HAP-1 (cell line): ENCODE measurements at places on chromosomes 6 and 20.

- DNase-seq, result no peak
Observed at GRCh38 chr20:62733891-62734290, 25.3 kb downstream of the NTSR1 start.

GRCh38 chr6:134289204-134289575 is 28.7 kb downstream of the SGK1 start:
- DNase-seq, result no peak

GRCh38 chr6:55405474-55406235 is 78.4 kb downstream of the GFRAL start:
- no peak for DNase-seq

GRCh38 chr6:15266423-15266996 is 20.6 kb downstream of the JARID2 start:
- DNase-seq, result no peak

GRCh38 chr6:34374069-34374468 is 18.4 kb downstream of the NUDT3 start:
- DNase-seq, result no peak
